Sciatic nerve (tissue), 2 donors: ENCODE measurements at places on chromosomes 6 and 20. TPM values are rescaled to one million over a fixed set of nuclear protein-coding genes. Genes with fewer than 3 reads are reported as not detected.

DNA sequence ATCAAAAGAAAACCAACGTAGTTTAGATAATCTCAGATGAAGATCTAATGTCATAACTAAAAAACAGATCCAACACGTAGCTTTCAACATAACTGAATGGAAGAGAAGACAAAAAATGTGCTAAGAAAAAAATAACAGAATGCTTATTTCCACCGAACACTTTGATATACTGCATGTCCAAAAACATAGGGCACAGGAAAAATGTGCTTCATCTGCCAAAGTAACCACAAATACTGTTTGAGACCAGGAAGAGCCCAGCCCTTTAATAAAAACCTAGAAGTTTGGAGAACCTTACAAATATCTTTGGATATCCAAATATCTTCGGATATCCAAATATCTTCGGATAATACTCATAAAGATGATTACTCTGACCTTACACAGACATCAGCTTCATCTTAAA lies 19.8 kb downstream of the LAMA4 start:
- DNase-seq: no peak

DNA sequence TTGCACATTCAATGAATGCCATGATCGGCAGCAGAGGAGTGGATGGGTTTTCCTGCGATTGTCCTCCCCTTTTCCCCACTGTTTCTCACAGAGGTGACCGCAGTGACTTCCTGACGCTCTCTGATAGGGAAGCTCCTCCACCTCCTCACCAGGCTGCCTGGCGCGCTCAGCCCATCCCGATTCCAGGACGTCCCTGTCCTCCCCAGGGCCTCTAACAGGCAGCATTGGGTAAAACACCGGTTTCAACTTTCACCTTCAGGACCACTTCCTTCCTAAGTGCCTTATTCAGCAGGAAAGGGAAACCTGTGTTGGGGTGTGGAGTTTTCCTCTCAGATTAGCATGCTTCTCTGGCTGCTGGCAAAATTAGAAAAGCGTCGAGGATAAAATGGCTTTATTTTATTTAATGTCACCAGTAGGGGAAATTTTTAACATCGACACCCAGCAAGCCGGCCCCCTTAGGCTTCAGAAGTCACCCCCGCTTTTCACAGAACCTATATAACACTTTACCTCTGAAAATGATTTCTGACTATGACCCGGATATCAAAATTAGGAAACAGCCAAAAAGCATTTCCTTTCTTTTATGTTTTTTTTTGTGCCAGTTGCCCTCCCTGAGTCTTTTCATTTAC lies 570.4 kb upstream of the GJE1 start:
- peak; percentile 60 for DNase-seq

DNA sequence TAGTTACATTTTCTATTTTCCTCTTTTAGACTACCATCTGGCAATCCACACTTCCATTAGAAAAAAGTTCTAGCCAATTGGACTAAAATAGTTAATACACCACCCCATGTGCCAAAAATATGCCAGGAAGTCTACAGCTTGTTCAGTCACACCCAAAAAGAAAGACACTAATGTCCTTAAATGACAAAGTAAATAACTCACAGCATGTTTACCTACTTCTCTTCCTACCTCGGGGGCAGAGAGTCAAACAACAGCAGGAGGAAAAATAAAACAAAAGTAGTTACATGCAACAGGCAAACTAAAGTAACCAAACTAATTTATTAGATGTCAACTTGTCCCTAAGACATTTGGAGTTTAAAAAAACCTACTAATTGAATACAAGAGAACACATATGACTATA lies 57.0 kb downstream of the UBE3D start:
- DNase-seq: no peak

DNA sequence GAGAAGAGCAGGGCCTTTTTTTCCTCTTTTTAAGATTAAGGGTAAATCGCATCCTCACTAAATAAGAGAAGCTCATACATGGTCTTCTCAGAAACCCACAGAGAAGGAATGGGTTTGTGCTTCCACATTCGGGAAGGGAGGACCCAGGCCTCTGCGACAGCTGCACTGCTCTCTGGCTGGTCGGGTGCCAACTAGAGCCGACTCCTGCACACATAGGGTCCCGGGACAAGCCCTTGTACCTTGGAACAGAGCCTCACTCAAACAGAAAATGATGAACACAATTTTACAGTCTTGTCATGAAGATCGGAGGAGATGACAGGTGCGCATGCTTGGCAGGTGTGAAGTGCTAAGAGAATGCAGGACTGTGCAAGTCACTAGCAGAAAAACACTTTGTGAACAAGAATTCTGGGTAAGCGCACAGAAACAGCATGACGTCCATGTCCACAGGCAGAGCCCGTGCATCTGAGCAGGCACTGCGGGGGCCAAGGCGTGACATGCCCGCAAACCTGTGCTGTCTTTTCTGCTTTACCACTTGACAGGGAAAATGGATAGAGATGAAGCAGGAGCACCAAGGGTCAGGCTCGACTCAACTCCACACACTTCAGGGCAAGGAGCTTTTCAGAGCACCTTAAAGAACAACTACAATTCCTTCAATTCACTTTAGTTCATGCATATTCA lies 101.0 kb upstream of the MPC1 start:
- DNase-seq: no peak

GRCh38 chr6:42104804-42105125 lies 37.7 kb downstream of the C6orf132 start:
- DNase-seq: no peak

Gene SSTR4
- total RNA-seq: not detected

Gene SMAP1
- 17.8 TPM for total RNA-seq

Gene ESR1
- total RNA-seq: 16.5 TPM
